ENCODE measurements at places on chromosomes 6 and 20.

DNA sequence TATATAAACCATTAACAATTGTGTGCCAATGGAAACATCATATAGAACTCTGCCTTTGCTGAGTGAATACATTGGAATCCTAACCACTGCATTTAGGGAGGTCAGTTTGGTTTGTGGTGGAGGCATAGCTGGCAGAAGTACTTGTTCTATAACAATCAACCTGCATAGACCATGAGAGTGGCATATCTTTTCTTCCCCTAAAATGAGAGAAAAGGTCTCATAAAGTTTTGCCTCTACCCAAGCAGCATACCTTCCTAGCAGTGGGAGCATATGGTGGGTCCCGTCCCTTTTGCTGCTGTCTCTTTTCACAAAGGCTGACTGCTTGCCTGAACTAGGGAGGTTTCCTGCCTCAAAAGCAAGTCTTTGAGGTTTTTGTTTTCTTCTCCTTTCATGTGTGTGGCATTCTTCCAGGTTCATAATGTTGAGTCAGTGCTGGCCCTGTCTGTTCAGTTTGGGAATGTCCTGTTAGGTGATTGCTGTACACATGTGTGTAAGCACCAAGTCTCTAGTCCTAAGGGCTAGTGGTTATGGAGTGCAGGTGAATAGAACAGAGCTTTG is 61.2 kb upstream of the SUPT3H start:
- DNase-seq = peak; percentile 86

DNA sequence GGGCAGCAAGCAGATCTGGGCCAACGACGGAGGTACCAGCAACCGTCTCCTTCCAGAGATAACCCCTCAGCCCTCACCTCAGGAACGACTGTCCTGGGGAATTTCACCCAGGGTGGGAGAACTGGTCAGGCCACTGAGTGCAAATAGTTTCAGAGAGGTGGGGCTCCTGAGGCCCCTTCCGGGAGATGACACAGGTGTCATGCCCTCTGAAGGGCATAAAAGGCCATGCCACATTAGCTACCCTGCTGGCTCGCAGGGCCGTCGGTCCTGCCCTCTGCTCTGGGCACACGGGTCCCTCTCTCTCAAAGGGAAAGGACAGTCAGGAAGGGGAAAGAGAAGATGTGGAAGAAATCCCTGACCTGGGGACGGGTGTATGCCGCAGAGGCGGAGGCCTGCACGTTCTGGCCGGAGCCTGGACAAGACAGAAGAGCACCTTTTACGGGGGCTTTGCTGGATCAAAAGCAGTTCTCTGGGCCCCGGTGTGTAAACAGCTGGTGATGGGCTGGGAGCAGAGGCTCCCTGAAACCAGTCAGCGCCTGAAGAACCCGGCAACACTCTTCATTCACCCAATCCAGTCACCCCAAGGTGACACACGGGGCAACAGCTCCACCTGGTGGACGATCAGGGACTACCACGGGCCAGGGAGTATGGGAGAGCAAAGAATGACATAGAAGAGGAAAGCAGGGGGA is 6.4 kb upstream of the TAF8 start:
- peak; percentile 79 for DNase-seq

DNA sequence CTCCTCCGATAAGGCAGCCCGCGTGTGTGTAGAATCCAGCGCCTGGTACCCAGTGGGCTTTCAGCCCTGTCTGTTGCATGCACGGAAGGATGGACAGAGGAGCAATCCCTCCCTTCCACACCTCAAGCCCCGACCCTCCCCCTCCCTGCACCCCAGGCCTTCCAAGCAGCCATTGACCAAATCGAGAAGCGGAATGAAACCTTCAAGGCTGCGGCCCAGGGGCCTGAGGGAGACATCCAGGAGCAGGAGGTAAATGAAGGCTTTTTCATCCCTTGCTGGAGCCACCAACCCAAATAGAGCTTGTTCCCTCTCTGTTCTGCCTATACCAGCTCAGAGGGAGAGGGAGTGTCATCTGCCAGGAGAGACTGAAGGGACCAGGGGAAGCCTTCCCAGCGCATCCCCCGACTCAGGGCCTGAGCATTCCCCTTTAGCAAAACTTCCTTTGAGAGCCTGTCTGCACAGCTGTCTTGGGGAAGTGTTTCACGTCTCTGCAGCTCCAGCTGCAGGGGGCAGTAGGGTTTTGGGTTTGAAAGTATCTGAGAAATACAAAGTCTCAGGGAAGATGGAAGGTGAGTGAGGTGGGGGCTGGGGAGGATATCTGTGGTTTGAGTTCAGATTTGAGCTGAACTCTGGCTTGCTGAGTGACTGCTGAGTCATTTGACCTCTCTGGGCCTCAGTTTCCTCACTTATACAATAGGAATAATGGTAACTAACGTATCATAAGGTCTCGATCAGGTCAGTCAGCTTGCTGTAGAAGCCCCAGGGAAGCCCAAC is 16.1 kb downstream of the FGD2 start:
- DNase-seq = peak; percentile 70

- DNase-seq = no peak
These were observed 43.3 kb downstream of the TGM2 start for GRCh38 chr20:38121741-38122140.

DNA sequence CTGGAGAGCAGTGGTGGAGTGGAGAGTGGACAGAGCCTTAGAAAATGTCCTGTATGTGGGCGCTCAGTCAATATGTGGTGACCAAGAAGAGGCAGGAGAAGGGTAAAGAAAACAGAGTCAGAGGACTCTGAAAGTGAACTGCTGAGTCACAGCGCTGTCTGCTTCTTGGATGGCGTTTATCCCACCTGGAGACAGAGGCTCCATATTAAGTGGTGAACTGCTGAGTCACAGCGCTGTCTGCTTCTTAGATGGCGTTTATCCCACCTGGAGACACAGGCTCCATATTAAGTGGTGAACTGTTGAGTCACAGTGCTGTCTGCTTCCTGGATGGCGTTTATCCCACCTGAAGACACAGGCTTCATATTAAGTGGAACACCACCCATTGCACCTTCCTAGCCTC is 119.3 kb upstream of the RALGAPA2 start:
- no peak for DNase-seq

GRCh38 chr20:56208121-56208520 is 40.4 kb upstream of the MC3R start:
- no peak for DNase-seq

- peak; percentile 63 for DNase-seq
These were observed 32.0 kb downstream of the KIF6 start for GRCh38 chr6:39693206-39693605.

- no peak for DNase-seq
These were observed 49.2 kb upstream of the CST5 start for GRCh38 chr20:23928788-23929187.

- DNase-seq = no peak
These were observed 6.4 kb downstream of the TIAM2 start for GRCh38 chr6:155001482-155001881.

DNA sequence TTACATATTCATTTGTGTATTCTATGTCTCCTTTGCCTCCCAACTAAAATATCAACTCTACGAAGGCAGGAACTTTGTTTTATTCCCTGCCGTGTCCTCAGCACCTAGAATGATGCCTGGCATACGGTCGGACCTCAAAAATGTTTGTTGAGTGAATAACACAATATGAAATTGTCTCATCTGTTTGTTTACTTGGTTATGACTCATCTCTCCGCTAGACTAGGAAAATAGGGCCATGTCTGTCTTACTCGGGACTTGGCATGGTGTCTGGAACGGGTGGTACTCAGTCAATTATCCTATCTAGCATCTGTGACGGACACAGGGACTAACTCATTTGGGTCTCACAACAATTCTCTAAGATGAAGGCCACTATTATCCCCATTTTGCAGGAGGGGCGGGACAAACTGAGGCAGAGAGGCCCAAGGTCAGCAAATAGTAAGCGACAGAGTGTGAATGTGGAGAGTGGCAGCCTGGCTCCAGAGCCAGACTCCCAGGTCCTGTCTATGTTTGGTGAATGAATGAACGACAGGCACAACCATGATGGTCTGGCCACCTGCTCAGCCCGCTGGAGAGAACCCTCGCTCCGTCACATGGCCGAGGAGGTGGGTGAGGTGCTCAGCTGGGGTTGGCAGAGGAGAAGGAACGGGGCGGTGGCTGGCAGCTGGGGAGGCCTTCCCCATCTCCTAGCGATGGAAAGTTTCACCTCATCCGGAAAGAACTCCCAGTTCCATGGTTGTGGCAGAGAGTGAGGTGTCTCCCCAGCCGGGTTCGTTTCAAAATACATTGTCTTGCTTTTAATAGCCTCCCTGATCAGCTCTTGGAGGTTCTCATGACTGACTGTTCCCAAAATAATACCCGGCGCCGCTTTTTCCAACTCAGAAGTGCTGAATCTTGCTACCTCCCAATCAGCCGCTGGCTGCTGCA is 27.6 kb upstream of the NFATC2 start:
- no peak for DNase-seq

DNA sequence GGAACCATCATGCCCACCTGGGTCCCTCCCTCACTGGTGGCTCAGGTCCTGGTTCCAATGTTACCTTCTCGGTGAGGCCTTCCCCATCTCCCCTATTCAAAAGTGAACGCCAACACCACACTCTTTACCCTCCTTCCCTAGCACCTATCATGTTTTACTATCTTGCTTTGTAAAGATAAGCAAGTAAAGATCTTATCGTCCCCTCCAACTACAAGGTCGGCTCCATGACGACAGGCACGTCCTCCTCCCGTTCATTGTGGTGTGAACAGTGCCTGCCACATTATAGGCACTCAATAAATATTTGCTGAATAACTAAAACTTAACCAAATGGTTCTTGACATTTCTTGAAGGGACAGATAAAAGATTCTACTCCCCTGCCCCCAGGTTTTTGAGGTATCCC is 147.1 kb downstream of the PREX1 start:
- DNase-seq = no peak

- peak; percentile 98 for DNase-seq
These were observed at the start of gene PCNA for GRCh38 chr20:5119435-5120184. TSS of gene PCNA (minus strand) at chr20:5119958. CDS start at chr20:5119798, 160 bp downstream.

DNA sequence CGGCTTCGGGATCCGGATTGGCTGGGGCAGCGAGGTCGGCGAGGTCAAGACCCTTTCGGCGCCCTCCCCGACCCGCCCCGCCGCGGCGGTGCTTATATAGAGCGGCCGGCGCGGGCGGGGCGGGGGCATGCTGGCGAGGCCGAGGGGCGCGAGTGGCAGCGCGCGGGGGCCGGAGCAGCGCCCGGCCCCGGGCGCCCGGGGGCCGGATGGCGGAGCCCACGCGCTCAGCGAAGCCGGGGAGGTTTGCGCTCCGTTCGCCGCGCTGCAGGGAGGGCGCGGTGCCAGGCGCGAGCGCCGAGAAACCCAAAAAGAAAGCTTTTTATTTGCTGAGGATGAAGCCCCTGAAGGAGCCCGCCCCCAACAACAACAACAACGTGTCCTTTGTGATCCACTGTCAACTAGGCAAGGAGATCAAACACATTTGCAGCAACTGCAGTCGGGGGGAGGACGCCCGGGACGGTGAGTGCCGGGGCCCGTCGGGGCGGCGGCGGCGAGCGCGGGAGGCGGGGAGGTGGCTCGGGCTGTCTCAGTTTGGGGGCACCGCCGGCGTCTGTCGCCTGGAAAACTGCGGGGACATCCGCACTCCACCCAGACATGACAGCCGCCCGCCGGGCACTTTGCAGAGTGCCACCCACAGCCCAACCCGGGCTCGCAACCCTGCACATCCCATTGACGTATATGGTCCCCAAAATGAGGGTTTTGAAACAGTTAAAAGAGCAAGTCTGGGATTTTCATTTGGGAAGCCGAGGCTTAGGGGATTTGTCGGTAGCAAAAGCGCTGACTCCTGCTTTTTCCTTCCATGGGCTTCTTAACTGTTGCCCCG is 297.3 kb downstream of the PHACTR1 start:
- DNase-seq = no peak

- DNase-seq = peak; percentile 72
These were observed 99.8 kb downstream of the HIVEP2 start for GRCh38 chr6:142845143-142845571.

GRCh38 chr6:28597217-28597835 is 71.6 kb downstream of the GPX5 start:
- DNase-seq = peak; percentile 77

DNA sequence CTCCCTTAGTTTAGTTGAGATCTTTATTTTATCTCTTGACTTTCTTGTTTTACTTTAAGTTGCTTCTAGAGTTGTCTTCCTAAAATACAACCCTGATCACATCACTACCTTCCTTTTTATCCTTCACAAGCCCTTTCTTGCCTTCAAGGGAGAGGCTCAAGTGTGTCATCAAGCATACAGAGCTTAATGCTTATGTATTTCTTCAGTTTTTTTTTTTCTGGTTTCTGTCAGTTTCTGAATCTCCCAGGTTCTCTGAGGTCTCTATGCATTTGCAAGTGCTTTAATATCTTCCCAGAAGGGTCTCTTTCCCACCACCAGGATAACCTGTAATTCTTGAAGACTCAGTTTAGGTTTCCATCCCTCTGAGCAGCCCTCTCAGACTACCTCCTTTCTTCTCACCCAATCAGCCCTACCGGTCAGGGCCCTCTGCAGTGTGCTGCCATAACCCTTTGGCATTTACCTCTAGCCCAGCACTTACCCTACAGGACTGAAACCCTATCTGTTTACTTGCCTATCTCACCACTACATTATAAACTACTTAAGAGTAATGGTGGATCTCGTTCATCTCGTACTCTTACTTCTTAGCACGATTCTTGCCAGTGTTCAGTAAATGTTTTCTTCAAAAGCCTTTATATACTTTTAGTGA is 36.9 kb downstream of the EYA4 start:
- DNase-seq = no peak

- no peak for DNase-seq
These were observed 9.6 kb downstream of the CMTR1 start for GRCh38 chr6:37442416-37443215.

DNA sequence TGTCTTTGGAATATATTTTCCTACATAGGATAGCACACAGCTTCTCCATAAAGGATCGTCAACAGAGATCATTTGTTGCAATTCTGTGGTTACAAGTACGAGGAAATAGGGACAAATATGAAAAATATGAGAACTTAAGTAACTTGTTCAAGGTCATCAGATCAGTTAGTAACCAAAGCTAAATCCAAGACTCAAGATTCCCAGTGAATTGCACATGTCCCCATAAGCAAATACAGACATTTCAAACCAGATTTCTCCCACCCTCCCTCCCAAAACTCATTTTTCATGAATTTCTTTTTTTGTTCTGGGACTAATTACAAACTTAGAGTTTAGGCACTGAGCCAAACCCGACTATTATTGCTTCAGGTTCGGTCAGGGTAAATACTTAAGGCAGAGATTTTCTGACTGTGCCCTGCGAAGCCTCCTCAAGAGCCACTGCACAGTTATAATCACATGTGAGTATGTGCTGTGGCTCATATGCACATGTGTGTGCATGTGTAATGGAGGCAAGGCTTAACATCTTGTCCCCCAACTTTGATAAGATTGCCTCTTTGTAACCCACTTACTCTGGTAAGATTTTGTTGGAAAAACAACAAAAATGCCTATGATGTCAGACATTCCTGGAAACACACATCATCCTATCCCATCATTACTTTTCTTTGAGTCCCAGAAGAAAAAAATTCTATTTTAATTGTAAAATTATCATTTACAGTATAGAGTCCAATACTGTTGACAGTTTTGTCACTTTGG is 216.2 kb downstream of the CD83 start:
- DNase-seq = peak; percentile 13

DNA sequence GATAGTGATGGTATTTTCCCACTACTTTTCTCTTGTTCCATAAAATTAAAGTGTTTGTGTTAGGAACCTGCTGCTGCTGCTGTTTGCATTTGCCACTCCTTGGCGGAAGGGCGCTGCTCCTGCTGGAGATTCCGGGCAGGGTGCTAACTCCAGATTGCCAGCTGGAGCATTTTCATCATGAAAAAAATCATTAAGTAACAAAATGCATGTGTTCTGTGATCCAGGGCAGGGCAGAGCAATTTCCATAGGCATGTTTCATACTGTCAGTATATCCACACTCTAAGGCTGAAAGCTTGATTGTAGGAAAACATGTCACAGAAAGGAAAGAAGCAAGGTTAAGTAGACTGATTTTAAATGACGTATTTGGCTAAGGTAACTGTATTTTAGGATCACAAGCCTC is 24.0 kb downstream of the PBOV1 start:
- no peak for DNase-seq

GRCh38 chr20:577167-577791 is 32.8 kb downstream of the TCF15 start:
- no peak for DNase-seq
